ENCODE measurements at places on chromosomes 4 and X. TPM values are rescaled to one million over a fixed set of nuclear protein-coding genes. Genes with fewer than 3 reads are reported as not detected.

The IQSEC2 gene
- 0.48 TPM for total RNA-seq

The MBNL3 gene
- total RNA-seq = 24.9 TPM

The LRCH2 gene
- not detected for total RNA-seq

The ZNF280C gene
- 6.7 TPM for total RNA-seq

The ASB9 gene
- 1.1 TPM for total RNA-seq

The DUX4 gene
- total RNA-seq = not detected

DNA sequence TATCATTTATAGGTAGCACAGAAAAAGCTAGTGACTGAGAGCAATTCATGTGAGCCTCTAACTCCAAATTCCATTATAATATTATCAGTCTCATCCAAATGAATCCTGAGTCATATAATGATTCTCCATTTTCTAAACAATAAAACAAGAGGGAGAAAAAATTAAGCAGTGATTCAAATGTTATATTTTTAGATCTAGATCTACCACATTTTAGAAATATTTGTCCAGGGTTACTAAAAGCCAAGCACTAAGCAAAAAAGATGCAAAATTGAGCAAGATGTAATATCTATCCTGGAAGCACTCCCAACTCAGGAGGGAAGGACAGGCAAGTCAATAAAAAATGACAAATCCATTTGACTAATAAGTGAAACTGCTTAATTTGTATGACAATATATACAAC is 172.8 kb downstream of the FBXW7 start:
- H3K27ac ChIP-seq = no peak overlapping the region
- H3K4me3 ChIP-seq = no peak overlapping the region
- peaks cover 30% of the 10 kb centered on the region for H3K36me3 ChIP-seq
- no peaks in the 10 kb centered on the region for H3K27me3 ChIP-seq

GRCh38 chr4:123813901-123814300 is 417.3 kb downstream of the SPRY1 start:
- H3K4me1 ChIP-seq = no peaks in the 10 kb centered on the region
- no peak overlapping the region for H3K27ac ChIP-seq
- no peaks in the 10 kb centered on the region for H3K27me3 ChIP-seq
- no peaks in the 10 kb centered on the region for H3K36me3 ChIP-seq
- no peak for DNase-seq

- H3K4me1 ChIP-seq = no peaks in the 10 kb centered on the region
- peaks cover 8% of the 10 kb centered on the region for H3K27me3 ChIP-seq
- no peak for DNase-seq
- H3K36me3 ChIP-seq = no peaks in the 10 kb centered on the region
- H3K27ac ChIP-seq = no peak overlapping the region
Observed at GRCh38 chr4:78418406-78418805, 133.2 kb upstream of the ANXA3 start.

GRCh38 chr4:109682875-109683274 is 20.4 kb downstream of the CASP6 start:
- no peaks in the 10 kb centered on the region for H3K27me3 ChIP-seq
- DNase-seq = no peak
- peaks cover 37% of the 10 kb centered on the region for H3K4me1 ChIP-seq

- H3K27ac ChIP-seq = no peak overlapping the region
- DNase-seq = no peak
- no peaks in the 10 kb centered on the region for H3K4me1 ChIP-seq
- H3K4me3 ChIP-seq = no peak overlapping the region
Observed at GRCh38 chr4:72366601-72367000, 202.4 kb downstream of the ADAMTS3 start.

- peaks cover 11% of the 10 kb centered on the region for H3K4me1 ChIP-seq
- no peak overlapping the region for H3K4me3 ChIP-seq
- H3K27ac ChIP-seq = no peak overlapping the region
- H3K36me3 ChIP-seq = no peaks in the 10 kb centered on the region
- no peak for DNase-seq
Observed at GRCh38 chr4:173420324-173420752, 21.4 kb upstream of the SCRG1 start.

- no peak overlapping the region for H3K4me3 ChIP-seq
- no peaks in the 10 kb centered on the region for H3K27me3 ChIP-seq
- H3K36me3 ChIP-seq = no peaks in the 10 kb centered on the region
- H3K4me1 ChIP-seq = no peaks in the 10 kb centered on the region
Observed at GRCh38 chrX:123518791-123519190, 214.1 kb downstream of the THOC2 start.

- no peak overlapping the region for H3K4me3 ChIP-seq
- no peaks in the 10 kb centered on the region for H3K36me3 ChIP-seq
- no peak overlapping the region for H3K27ac ChIP-seq
- peaks cover 10% of the 10 kb centered on the region for H3K27me3 ChIP-seq
- no peaks in the 10 kb centered on the region for H3K4me1 ChIP-seq
Observed at GRCh38 chrX:9903146-9903545, 64.0 kb upstream of the CLDN34 start.

DNA sequence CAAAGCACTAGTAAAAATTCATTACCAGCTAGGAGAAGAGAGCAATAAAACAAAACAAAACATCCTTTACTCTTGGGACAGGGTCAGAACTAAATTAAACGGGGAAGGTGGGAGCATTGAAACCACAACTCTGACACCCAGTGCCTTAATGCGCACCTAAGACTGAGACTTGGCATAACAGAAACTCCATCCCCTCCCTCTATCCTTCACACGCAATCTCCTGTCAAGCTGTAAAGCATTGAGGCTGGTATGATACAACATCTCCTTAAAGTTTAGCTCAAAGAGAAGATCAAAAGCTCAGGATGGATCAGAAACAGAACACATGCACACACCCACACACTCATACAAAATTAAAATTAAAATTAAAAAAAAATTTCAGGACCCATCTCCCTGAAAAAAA is 951.3 kb downstream of the STIM2 start:
- no peak for DNase-seq
- H3K27ac ChIP-seq = no peak overlapping the region
- no peaks in the 10 kb centered on the region for H3K36me3 ChIP-seq
- H3K27me3 ChIP-seq = no peaks in the 10 kb centered on the region
- H3K4me1 ChIP-seq = no peaks in the 10 kb centered on the region

- peaks cover 36% of the 10 kb centered on the region for H3K36me3 ChIP-seq
- H3K4me1 ChIP-seq = peaks cover 10% of the 10 kb centered on the region
- no peaks in the 10 kb centered on the region for H3K27me3 ChIP-seq
- DNase-seq = peak; percentile 58
- H3K27ac ChIP-seq = no peak overlapping the region
Observed at GRCh38 chr4:122364700-122365404, 14.0 kb upstream of the ADAD1 start.

- DNase-seq = no peak
- no peaks in the 10 kb centered on the region for H3K27me3 ChIP-seq
- no peak overlapping the region for H3K4me3 ChIP-seq
- no peak overlapping the region for H3K27ac ChIP-seq
- H3K36me3 ChIP-seq = peaks cover 2% of the 10 kb centered on the region
Observed at GRCh38 chr4:150299816-150300215, 221.6 kb downstream of the DCLK2 start.

GRCh38 chr4:170697045-170697444 is 607.3 kb upstream of the AADAT start:
- no peaks in the 10 kb centered on the region for H3K27me3 ChIP-seq
- no peak overlapping the region for H3K27ac ChIP-seq
- H3K4me1 ChIP-seq = no peaks in the 10 kb centered on the region
- no peak overlapping the region for H3K4me3 ChIP-seq
- DNase-seq = no peak

DNA sequence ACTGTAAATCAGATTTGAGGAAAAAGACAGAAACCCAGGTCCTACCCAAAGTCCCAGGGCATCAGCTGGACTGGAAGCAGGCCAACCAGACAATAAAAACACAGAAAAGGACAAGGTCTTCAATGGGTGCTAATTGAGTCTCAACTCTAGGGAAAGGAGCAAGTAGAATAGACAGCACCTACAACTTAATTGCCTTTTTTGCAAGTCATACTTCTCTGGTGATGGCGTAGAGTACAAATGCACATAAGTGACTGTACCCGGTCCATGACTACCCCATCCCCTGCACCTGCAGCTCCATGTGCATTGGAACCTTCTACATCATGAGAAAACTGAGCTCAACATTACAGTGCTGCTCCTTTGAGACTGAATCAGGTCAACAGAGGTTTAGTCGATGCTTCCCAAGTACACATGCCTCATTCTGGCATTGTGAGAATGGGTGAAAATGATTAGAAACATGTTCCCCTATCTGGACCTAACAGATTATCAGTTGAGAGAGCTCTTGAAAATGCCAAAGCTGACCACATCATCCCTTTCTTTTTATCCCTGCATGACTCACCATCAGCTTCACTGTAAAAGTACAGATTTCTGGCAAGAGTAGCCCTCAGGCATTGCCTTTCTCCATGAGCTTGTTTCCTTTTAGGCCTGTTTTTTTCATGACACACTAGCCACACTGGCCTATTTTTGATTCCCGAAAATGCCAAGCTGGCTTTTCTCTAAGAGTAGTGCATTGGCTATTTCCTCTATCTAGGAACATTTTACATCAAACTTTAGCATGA is 298.3 kb downstream of the HS3ST1 start:
- DNase-seq = no peak
- H3K27me3 ChIP-seq = no peaks in the 10 kb centered on the region
- no peak overlapping the region for H3K27ac ChIP-seq
- no peaks in the 10 kb centered on the region for H3K4me1 ChIP-seq
- H3K4me3 ChIP-seq = no peak overlapping the region

GRCh38 chr4:184248216-184248615 is 30.5 kb upstream of the ENPP6 start:
- H3K4me1 ChIP-seq = peaks cover 17% of the 10 kb centered on the region
- no peak for DNase-seq
- H3K27me3 ChIP-seq = peaks cover 7% of the 10 kb centered on the region
- H3K4me3 ChIP-seq = no peak overlapping the region

- H3K4me3 ChIP-seq = no peak overlapping the region
- DNase-seq = no peak
- no peaks in the 10 kb centered on the region for H3K27me3 ChIP-seq
- peaks cover 44% of the 10 kb centered on the region for H3K36me3 ChIP-seq
- H3K4me1 ChIP-seq = peaks cover 23% of the 10 kb centered on the region
Observed at GRCh38 chrX:150644422-150644821, 48.8 kb upstream of the MTMR1 start.

DNA sequence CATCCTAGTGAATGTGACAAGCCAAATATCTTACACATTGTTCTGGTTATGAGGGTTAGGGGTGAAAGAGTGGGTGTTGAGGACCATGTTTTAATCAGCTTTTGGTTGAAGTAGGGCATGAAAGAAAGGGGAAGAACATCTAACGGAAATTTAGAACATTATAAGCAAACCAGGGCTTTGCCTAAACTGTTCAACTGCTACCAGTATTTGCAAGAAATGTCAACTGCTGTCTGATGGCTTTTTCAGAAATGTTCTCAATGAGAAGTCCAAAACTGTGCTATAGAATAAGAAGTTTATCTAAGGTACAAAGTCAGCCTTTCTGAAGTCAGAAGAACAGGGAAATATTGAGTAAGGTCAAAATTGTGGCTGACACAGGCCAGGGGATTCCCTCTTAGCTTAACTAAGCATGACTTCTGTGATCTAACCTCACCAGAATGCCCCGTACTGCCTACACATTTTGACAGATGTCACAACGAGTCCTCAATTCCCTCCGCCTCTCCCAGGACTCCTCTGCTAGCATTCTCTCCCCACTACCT is 67.1 kb downstream of the DTHD1 start:
- DNase-seq = peak; percentile 25
- peaks cover 36% of the 10 kb centered on the region for H3K4me1 ChIP-seq
- H3K36me3 ChIP-seq = no peaks in the 10 kb centered on the region
- H3K4me3 ChIP-seq = no peak overlapping the region
- no peak overlapping the region for H3K27ac ChIP-seq

DNA sequence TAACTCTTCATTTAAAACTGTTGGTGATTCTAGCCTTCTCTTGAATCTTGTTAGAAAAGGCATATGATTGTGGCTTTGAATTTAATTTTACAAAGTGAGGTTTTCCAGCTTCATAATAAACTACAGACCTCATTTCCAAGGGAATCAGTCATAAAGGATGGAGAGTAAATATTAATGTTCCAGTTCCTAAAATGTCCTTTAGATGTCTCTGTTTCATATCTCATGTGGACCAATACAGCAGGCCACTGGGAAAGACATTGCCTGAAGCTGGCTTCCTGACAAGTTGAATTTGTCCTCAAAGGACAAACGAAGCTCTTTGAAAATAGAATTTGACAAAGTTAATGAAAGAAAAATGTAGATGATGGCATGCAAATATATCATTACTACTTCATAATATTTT is 125.4 kb downstream of the ZNF330 start:
- no peaks in the 10 kb centered on the region for H3K36me3 ChIP-seq
- H3K4me3 ChIP-seq = no peak overlapping the region
- peaks cover 10% of the 10 kb centered on the region for H3K27me3 ChIP-seq
- no peaks in the 10 kb centered on the region for H3K4me1 ChIP-seq
- no peak overlapping the region for H3K27ac ChIP-seq

GRCh38 chr4:122639181-122639580 is 18.3 kb upstream of the IL21 start:
- peaks cover 26% of the 10 kb centered on the region for H3K4me1 ChIP-seq
- no peak overlapping the region for H3K4me3 ChIP-seq
- peak; percentile 25 for DNase-seq
- H3K27ac ChIP-seq = no peak overlapping the region
- H3K27me3 ChIP-seq = no peaks in the 10 kb centered on the region
- no peaks in the 10 kb centered on the region for H3K36me3 ChIP-seq

DNA sequence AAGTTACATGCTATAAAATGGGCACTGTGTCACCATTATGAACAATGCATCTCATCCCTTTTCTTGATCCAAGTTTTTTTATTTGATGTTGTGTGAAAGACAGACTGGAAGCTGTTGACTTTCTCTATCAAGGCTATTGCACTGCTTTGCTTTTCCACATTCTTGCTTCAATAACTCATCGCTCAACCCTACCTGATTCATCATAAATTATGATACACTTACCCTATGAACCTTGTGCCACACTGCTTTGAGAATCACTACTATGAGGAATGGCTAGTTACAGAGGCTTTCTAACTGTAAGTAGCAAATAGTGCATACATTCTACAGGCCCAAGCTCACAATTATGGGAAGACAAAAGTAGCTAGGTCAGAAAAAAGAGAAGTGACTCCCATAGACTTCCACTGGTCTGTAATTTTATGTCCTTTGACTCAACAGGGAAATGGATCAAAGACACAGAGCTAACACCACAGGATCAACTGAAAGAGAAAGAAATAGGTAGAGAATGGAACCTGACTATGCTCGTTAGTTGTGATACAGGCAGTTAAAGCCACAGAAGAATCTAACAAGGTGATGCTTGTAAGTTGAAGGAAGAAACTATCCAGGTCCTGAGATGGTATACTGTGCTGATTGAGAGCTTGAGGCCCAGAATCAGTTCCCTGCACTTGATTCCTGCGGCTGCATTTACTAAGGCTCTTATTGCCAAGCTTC is 163.5 kb downstream of the PPP3CA start:
- H3K27ac ChIP-seq = no peak overlapping the region
- DNase-seq = no peak
- peaks cover 10% of the 10 kb centered on the region for H3K4me1 ChIP-seq
- peaks cover 19% of the 10 kb centered on the region for H3K36me3 ChIP-seq
- no peaks in the 10 kb centered on the region for H3K27me3 ChIP-seq

All from activated CD4-positive, alpha-beta memory T cell treated with anti-CD3 and anti-CD28 coated beads, Interleukin-2, amount 10 ng/mL, durations not matched to agents 7 days and 5 days (primary cell).